Stimulated activated CD8-positive, alpha-beta memory T cell treated with anti-CD3 and anti-CD28 coated beads, Interleukin-4, amount 100 ng/mL, for 1 hour (primary cell): ENCODE measurements at places on chromosomes 16 and 17.

DNA sequence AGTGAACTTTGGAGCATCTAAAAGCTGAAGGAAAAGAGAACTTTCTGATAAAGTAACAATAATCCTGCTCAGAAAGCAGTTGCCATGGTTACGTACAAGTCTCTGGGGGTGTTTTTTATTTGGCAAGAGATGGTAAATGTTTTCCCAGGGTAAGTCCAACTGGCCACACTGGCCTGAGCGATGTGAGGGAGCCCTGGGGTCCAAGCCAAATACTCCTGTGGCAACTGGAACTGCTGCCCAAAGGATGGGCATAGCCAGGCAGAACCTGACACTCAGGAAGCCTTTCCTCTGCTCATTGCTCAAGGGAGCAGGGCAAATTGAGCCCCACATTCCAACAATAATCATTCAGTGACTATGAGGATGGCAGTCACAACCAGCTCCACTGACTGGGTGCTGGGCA lies 26.8 kb upstream of the WSCD1 start:
- no peak for DNase-seq

DNA sequence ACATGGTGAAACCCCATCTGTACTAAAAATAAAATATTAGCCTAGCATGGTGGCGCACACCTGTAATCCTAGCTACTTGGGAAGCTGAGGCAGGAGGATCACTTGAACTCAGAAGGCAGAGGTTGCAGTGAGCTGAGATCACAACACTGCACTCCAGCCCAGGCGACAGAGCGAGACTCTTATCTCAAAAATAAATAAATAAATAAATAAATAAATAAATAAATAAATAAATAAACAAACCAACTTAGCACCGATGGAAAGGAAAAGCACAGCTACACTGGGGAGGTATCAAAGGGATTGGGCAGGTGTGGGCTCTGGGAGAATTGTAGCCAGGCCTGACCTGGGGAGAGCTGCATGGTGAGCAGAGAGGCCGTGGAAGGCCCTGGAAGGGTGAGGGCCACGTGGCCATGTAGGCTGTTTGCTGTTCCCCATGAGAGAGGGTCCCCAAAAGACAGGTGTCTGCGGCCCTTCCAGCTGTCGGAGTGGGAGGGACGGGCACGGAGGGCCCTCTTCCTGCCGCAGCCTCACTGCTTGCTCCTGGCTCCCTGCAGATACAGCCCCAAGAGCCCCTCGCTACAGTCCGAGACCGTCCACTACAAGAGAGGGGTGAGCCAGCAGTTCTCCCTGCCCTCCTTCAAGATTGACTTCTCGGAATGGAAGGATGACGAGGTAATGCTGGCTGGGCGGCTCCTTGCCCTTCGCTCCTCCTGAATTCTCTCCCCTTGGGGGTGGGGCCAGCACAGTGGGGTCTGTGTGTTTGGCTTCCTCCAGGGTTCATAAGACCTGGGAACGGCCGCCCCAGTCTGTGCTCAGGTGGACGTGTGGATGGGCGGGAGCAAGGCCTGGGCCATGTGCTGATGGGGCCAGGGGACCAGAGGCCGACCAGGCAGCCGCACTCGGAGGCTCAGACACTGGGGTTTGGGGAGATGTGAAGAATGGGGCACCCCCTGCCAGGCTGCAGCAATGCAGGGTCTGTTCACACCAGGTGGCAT lies 32.4 kb downstream of the MGRN1 start:
- DNase-seq, result no peak

DNA sequence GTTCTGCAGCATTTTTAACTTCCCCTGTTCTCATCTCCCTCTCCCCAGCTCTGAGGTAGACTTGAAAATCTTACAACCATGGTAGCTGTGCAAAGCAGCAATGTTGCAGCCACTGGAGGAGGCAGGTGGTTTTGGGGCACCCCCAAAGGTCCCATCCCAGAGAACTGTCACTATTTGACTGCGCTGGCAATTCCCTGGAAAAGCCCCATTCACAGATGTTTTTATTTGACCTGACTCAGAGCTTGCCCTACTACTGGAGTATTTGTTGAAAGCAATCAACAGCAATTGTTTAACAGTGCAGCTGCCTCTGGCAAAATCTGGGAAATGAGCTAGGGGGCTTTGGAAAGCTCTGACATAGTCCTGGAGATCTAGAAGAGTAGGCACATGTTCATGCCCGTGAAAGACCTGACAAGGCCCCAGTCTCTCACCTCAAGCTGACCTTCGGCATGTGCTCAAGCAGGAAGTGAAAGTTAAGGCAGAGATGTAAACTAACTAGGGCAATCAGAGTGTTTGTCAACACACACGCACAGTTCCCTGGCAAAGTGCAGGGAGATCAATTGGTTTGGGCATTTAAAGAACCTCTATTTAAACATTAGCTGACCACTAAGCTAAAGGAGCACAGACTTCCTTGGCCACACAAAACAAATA lies 19.7 kb upstream of the PIK3R5 start:
- DNase-seq, result no peak

- DNase-seq, result no peak
These were observed 26.0 kb downstream of the FCSK start for GRCh38 chr16:70480127-70481105.

DNA sequence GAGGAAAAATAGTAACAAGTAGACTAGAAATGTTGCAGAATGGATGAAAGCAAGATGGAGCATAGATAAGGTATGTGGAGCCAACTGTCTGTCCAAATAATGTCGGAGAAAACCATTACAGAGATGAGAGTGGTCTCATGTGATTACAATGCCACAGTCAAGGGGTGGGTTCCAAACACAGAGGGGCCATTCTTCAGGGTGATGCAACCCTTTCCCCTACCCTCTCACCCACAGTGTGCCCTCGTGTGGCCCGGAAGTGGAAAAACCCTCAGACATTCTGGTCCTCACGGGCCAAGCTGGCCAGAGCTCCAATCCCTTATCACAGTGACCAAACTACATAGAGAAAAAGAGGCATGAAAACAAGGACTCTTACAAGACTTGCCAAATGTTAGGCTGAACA lies 17.7 kb upstream of the HS3ST3A1 start:
- DNase-seq, result no peak

- DNase-seq, result no peak
These were observed 1.1 kb upstream of the HAPSTR1 start for GRCh38 chr16:9090101-9090959.

DNA sequence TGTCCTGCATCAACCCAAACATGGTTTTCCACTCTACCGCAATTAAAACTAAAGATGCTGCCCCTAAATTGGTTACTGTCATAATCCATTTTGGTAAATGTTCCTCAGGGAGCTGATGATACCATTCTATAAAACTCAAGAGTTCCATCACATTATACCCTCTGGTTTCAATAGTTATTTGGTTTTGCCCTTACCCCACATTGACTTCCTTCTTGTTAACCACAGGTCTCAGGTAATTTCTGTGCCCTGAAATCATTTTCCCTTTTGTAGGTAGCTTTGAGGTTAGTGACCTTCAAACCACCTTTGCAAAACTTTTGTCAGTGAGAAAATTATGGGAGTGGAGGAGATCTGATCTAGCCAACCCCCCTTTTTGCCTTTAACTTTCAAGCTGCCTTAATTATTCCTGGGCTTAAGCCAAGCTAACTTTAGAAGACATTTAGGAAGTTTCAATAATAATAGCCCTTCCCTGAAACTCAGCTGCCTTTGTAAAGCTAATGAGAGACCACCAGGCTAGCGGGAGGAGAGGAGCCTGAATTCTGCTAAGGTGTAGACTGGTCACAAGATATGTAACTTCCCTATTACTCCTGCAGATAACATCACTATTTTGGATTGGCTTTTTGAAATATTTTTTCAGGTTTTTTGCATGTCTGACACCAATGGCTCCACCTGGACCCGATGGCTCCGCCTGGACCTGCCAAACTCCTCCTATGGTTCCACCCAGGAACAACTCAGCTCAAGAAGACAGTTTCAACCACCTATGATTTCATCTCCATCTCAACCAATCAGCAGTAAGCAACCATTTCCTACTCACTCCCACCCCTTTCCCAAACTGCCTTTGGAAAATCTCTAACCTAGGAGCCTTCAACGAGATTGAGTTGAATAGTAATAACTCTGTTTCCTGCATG lies 224.9 kb downstream of the HS3ST3B1 start:
- no peak for DNase-seq

GRCh38 chr17:8608001-8608400 lies 22.5 kb downstream of the MYH10 start:
- DNase-seq, result no peak

DNA sequence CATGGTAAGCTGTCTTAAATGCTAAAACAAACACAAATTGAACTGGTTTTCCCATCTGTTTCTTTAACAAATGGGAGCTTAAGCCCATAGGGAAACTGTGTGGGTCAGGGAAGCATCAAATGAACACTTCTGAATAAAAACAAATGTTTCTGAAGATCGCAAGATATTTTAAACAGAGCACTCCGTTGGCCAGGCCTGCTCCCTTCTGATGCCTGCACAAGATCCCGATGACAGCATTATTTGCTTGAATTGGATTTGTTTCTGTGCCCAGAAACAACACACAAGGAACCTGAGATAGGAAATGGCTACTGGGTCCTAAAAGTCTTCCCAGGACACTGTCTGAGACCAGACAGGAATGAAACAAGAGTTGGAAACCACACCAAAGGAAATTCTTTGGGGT lies 425.8 kb upstream of the ZFHX3 start:
- DNase-seq, result no peak

- DNase-seq, result peak; percentile 60
These were observed 3.0 kb downstream of the ALDH3A1 start for GRCh38 chr17:19744922-19745757.

GRCh38 chr17:45361976-45362375 lies 45.2 kb upstream of the MAP3K14 start:
- no peak for DNase-seq

DNA sequence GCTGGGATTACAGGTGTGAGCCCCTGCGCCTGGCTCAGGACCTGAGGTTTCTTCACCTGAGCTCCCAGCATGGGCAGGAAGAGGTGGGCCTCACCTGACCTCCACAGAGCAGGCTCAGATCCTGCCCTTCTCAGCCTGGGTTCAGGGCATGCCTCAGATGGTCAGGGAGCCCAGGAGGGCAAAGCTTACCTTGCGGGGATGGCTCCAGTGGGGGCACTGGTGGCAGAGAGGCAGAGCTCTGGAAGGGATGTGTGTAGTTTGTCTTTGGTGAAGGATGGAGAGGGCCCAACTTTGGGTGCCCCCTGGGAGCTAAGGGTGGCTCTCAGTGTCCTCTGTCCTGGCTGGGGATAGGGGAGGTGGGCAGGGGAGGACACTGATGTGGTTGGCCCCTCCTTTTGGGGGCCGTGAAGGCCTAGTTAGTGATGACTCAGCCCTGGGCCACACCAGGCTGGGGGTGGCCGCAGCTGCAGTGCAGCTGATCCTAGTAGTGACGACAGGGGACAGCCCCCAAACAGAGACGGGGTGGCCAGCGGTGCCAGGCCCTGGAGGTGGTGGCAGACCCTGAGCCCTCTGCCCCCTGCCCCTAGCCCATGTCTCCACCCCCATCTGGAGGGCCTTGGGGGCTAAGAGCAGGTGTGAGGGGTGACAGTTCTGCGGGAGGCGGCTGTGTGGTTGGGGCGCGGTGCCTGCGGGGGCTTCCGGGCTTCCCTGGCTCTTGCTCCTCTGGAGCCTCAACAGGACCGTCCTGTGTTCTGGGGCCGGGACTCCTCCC lies 5.8 kb downstream of the NHERF2 start:
- DNase-seq, result no peak

DNA sequence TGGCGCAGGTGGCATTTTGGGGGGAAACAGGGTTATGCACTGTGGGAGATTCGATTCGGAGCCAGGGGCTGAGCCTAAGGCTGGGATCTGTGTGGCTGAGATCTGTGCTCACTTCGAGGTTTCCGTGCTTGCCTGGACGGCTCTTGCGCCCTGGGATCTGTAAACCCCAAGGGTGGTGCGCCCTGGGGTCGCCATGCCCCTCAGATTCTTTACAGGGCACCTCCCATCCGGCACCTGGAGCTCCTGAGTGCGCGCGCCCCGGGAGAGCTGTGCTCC lies 377 bp downstream of the SLC13A5 start:
- no peak for DNase-seq

DNA sequence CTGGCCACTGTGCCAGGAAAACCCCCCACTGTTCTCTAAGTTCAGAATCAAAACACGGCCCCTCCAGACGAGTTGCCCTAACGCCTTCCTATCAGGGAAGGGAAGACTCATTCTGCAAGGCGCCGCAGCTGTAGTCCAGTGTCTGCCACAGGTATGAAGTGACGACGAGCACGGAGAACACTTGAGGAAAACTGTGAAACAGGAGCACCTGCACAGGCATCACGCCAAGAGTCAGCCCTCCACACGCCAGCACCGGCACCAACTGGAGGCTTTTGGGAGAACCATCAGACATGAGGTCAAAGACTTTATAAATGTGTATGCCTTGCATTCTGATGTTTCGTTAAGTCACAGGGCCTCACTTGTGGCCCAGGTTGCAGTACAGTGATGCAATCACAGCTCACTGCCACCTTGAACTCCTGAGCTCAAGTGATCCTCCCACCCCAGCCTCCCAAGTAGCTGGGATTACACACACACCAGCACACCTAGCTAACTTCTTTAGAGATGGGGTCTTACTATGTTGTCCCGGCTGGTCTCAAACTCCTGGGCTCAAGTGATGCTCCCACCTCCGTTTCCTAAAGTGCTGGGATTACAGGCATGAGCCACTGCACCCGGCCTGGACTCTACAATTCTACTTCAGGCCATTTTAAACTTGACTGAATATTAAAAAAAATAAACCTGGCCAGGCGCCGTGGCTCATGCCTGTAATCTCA lies 22.9 kb downstream of the KLHDC4 start:
- DNase-seq, result no peak
